A375 (cell line): ENCODE measurements at places on chromosomes 6 and 20. TPM values are rescaled to one million over a fixed set of nuclear protein-coding genes. Genes with fewer than 3 reads are reported as not detected.

Gene PREP
- total RNA-seq: 15.8 and 18.1 TPM in 2 replicates

Gene TTK
- 21.3 and 23.1 TPM in 2 replicates for total RNA-seq

Gene SLC26A8
- not detected in 2 replicates for total RNA-seq

Gene MEP1A
- total RNA-seq: not detected in 2 replicates

Gene PTK7
- total RNA-seq: 25.7 and 27.3 TPM in 2 replicates

Gene LBP
- 0.05 and 0.11 TPM in 2 replicates for total RNA-seq

Gene SCRT2
- not detected in 2 replicates for total RNA-seq

Gene TNNC2
- total RNA-seq: 1.7 TPM in 1 of 2 replicates, not detected in the other

Gene SIRPG
- 0.27 TPM in 1 of 2 replicates, not detected in the other for total RNA-seq

Gene TFAP2A
- total RNA-seq: 11.0 and 12.1 TPM in 2 replicates

Gene ZSWIM1
- 6.6 and 13.4 TPM in 2 replicates for total RNA-seq

Gene MICB
- total RNA-seq: 6.1 and 7.0 TPM in 2 replicates

Gene NEDD9
- 13.5 and 13.9 TPM in 2 replicates for total RNA-seq

Gene RAET1L
- 0.08 TPM in 1 of 2 replicates, not detected in the other for total RNA-seq

Gene ROS1
- 0.23 and 0.29 TPM in 2 replicates for total RNA-seq

Gene DCDC2
- total RNA-seq: 0.04 TPM in 1 of 2 replicates, not detected in the other

Gene RIPPLY2
- 0.11 TPM in 1 of 2 replicates, not detected in the other for total RNA-seq
